ENCODE measurements at places on chromosomes 3 and 15.

DNA sequence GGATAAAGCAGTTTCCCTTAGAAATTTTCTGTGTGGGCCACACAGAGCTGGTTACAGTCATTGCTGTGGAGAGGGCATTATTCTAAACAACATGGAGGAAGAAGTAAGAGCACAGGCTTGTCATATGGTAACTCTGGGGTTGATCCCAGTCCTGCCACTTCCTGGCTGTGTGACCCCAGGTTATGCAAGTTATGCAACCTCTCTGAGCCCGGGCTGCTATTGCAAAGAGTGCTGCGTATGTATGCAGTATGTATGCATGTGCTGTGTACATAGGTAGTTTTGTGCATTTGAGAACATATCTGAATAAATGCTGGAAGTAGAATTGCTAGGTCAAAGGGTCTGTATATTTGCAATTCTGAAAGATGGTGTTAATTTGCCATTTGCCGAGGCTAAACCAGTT, 9.2 kb downstream of the SPSB4 start:
- DNase-seq, result no peak

- no peak for DNase-seq
These were observed at the start of gene BNC1 for GRCh38 chr15:83284559-83285283. BNC1 (minus strand) TSS chr15:83284664; CDS start chr15:83284628, 36 bp downstream.

- DNase-seq, result no peak
These were observed 25.4 kb upstream of the FAM3D start for GRCh38 chr3:58691997-58692396.

DNA sequence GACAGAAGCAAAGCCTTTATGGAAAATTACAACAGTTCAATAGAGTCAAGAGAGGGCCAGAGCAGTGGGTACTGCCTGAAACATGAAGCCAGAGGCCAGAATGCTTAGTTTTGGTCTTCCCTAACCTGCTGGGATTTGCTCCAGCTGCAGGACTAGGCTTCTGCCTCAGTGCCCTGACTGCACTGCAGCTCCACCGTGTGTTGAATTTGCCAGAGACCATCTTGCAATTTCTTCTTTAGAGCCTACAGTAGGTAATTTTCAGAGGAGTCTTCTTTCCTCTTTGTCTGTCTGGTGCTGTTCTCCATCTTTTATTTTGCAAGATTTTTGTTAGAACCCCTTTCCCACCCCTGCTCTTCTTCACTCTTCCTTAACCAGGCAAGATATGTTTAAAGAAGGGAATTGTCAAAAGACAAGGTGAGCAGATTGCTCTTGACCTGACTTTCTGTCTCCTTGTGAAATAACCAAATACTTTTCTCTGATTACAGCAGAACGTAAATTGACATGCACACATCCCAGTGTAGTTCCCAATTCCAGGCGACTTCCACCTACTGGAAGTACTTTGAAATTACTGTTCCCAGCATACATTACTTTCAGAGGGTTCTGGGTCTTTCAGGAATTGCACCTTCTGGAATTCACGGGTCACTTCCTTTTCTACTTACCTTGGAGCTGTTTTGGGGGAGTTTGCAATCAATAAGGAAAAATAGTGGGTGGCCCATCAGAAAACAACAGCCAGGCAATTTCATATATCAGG, 161.2 kb downstream of the MINAR1 start:
- no peak for DNase-seq

GRCh38 chr3:72821161-72821781, 27.0 kb downstream of the SHQ1 start:
- DNase-seq, result no peak

GRCh38 chr3:185330644-185331043, 32.3 kb upstream of the MAP3K13 start:
- DNase-seq, result no peak

DNA sequence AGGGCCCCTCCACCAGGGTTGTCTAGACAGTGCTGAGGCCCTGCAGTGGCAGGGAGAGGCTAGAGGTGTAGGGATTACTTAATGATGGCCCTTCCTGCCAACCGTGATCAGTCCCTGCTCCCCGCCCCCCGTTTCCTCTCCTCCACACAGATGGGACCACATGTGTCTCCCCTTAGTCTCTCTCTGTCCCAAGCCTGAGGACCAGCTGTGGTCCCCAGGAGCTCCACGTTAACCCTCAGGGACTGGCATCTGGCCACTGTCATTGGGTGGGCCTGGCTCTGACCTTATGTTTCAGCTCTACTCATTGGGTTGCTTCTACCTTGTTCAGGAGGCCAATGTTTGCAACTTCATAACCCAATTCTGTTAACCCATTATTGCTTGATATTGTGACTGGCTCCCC, 6.0 kb upstream of the ALPK3 start:
- no peak for DNase-seq

GRCh38 chr3:22606938-22607337, 596.2 kb upstream of the UBE2E2 start:
- DNase-seq, result no peak

- DNase-seq, result no peak
These were observed 32.0 kb downstream of the RAB11A start for GRCh38 chr15:65901336-65901735.

DNA sequence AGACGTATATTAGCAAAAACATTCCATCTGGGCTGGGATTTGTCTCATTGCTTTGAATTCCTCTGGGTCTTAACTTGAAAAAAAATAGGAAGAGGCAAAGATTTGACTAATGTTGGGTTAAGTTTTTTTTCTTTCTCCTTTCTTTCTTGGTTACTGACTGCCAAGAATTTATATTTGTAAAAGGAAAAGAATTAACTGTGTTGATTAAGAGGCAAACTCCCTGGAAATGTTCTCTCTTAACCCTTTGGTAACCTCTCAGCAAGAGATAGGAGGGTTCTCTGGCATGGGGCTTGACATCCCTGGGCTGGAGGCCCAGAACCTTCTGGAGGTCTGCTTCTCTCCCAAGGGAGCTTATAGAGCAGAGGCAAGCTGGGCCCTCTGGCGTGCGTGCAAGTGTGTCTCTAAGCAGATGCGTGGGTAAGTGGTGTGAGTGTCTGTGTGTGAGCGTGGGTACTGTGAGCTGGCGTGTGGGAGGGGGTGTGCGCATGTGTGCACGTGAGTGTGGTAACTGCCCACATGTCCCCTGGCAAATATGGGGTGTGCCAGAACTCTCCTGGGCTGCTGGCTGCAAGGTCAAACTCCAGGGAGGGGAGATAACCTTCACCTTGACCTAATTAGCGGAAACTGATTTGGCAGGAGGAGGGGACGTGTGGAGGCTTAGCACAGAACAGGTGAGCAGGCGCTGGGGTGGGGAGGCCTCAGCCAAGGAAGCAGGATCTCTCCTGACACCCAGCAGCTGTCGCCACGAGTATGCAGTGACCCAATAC, 49.4 kb upstream of the MAGEF1 start:
- DNase-seq, result no peak

DNA sequence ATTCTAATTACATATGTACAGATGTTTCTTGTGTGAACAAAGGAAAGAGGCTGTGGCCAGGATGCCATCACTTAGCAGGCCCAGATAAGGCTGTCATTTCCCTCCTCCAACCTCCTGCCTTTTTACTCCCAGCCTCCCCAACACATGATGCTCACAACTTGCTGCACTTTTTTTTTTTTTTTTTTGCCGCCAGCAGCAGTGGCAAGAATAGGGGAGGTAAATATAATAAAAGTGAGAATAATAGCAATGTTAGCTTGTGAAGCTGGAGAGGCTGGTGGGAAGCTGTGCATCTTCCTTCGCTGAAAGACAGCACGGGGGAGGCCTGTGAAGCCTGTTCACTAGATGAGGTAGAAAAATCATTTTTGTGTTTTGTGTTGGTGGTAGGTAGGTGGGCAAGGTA, 42.5 kb upstream of the MYO5C start:
- DNase-seq, result no peak

DNA sequence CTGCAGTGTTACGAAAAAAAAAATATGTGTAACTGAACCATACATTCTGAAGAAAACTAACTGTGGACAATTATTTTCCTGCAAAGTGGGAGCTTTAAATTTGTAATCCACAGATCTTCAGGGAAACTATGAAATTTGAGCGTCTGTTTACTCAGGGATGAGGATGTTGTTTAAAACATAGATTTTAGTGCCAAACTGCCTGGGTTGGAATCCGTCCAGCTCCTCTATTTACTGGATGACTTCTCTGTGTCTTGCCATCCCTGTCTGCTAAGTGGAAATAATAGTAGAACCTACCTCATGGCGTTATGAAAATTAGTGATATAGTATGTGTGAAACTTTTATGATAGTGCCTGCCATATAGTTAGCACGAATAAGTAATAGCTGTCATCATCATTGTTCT, 666.5 kb downstream of the SQOR start:
- no peak for DNase-seq

GRCh38 chr3:115475178-115476041, 147.9 kb upstream of the GAP43 start:
- DNase-seq, result no peak

- no peak for DNase-seq
These were observed 156.2 kb downstream of the NUP210 start for GRCh38 chr3:13263770-13264467.

- DNase-seq, result no peak
These were observed 7.5 kb downstream of the SETD2 start for GRCh38 chr3:47156396-47156795.

- DNase-seq, result no peak
These were observed 153.6 kb downstream of the AKAP13 start for GRCh38 chr15:85534031-85534430.

GRCh38 chr3:156321945-156322344, 201.6 kb downstream of the KCNAB1 start:
- DNase-seq, result no peak

DNA sequence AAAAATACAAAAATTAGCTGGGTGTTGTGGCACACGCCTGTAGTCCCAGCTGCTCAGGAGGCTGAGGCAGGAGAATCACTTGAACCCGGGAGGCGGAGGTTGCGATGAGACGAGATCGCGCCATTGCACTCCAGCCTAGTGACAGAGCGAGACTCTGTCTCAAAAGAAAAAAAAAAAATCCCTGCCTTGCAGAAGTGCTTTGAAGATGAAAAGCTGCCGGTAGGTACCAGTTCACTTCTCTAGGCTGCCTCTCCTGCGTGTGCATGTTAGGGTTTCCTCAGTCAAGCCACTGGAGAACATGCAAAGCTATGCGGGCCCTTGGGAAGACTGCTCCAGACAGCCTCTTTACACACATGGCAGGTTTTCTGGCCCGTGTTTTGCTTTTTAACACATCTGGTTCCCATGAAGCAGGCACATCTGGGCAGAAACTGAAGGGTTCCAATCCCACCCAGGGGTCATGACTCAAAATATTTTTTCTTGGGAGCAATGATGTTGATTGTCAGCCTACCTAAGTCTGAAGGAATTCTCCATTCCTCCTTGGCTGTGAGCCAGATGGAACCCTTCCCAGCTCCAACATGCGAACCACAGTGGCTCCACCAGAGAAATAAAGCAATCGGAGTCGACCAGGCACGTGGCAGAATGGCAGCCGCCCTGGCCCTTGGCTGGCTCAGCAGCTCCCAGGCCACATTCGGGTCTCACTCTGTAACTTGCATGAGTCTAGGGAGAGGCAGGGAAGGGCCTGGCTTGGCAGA, 29.6 kb downstream of the MGLL start:
- DNase-seq, result no peak

GRCh38 chr3:179970746-179971145, 66.0 kb downstream of the PEX5L start:
- DNase-seq, result no peak

Measured in cortex of kidney (tissue), 1 donor.